Stimulated activated CD8-positive, alpha-beta memory T cell treated with anti-CD3 and anti-CD28 coated beads, Interleukin-4, amount 100 ng/mL, for 1 hour (primary cell): ENCODE measurements at places on chromosomes 1 and 21.

DNA sequence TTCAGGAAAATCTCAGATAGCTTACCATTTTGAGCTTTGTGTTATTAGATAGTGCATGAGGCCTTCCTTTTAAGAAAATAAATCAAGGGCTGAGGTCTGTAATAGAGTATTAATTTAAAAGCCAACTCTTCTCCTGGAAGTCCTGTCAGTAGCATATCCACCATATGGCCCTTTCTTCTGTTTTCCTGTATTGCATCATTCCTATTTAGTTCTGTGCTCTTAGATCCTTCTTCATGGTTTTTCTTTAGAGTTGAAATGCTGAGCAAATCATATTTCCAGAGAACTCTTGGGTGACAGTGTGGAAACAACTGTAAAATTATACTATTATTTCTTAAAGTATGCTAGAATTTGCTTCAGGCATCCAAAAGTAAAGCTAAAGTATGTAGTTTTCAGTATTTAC, 91.7 kb downstream of the TTC3 start:
- no peak for DNase-seq

GRCh38 chr1:86648255-86648654, 56.1 kb upstream of the SH3GLB1 start:
- DNase-seq, result no peak

GRCh38 chr1:22508329-22508728, 55.0 kb upstream of the EPHA8 start:
- DNase-seq, result no peak

GRCh38 chr1:40432644-40433390, 17.5 kb upstream of the ZFP69B start:
- no peak for DNase-seq

DNA sequence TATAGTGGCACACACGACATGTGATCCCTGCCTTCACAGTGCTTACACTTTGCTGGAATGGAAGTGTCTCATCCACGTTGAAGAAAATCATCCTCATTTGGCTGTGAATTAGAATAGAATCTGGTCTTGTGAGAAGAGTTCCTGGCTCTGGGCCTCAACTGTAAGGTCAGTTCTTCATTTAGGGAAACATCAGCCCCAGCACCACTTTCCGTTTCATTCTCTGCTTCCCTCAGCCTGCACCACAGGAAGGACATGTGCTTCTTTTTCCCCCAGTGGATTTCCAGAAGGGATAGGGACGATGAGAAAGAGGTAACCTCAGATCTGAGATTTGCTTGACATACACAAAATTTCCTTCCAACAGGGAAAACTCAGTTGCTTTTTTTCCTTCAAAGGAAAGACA, 3.7 kb upstream of the ALX3 start:
- no peak for DNase-seq

DNA sequence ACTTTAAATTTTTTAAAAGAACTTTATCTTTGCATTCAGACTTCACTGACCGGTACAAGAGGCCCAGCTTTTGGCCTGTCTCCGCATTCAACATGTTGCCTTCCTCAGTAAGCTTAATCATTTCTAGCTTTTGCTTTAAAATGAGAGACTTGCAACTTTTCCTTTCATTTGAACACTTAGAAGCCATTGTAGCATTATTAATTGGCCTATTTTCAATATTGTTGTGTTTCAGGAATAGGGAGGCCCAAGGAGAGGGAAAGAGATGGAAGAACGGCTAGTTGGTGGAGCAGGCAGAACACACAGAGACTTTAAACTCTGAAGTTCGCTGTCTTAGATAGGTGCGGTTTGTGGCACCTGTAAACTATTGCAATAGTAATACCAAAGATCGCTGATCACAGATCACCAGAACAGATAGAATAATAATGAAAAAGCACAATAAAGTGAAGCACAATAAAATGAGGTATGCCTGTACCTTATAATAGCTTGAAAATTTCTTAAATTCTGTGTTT, 31.4 kb downstream of the RABGAP1L start:
- no peak for DNase-seq

DNA sequence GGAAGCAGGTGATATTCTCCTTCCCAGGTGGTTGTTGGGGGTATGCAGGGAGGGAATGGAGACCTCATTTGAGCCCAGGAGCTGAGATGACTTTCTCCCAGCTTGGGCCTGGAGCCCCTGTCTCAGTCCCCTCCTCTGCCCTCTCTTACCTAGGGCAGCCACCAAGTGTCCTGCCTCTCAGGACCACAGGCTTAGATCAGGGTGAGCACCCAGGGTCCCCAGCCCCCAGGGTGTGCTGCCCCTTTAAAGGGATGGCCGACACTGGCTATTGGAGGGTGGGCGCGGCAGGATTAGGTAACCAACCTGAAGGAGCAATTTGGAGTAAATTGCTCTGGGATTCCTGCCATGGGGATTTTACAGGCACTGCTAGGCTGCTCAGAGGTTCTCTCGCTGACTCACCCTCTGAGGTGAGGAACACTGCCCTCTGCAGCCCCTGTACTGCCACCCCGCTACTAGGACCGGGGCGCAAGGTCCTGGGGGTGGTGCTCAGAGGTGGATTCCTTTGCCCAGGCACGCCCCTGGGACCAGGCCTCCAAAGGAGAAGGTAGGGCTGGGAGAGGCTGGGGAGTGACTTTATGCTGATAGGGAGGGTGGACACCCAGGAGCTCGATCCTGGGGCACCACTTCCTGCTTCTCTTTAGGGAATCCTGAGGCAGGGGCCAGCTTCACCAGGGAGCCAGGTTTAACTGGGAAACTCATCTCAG, 1.5 kb downstream of the RPS6KA1 start:
- no peak for DNase-seq

DNA sequence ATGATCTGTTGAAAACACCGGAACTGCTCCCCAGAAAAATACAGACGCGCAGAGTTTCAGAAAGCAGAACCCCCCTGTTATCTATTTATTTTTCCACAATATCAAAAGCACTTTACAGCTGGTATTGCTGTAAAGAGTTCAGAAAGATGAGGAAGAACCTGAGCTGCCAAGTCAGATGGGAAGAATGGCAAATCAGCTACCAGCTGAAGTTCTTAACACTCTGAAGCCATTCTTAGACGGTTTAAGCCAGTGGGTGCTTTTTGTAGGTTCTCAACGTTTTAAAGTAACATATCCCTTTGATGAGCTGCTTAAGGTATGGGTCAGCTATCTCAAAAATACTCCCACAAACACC, 714 bp upstream of the AKIRIN1 start:
- no peak for DNase-seq
